GM12878 (cell line): ENCODE measurements at places on chromosomes 1 and 21. TPM values are rescaled to one million over a fixed set of nuclear protein-coding genes. Genes with fewer than 3 reads are reported as not detected.

- DNase-seq, result peak; percentile 85
Measured at GRCh38 chr1:200888349-200888838, 6.3 kb upstream of the INAVA start.

DNA sequence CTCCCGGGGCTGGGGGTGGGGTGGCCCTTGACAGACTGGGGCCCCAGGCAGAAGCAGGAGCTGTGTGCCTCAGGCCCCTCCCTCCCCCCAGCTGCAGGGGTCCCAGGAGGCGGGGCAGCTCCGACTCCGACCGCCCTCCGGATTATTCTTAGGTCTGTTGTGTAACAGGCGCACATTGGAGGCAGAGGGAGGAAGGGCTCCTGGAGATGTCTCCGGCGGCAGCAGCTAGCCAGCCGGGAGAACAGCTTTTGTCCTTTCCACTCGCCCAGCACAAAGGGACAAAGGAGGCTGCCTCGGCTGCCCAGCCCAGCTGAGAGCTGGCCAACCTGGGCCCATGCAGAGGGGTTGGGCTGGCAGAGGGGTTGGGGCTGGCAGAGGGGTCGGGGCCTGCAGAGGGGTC lies 29.7 kb upstream of the PLCH2 start:
- DNase-seq, result no peak

- no peak for DNase-seq
Measured at GRCh38 chr1:101105877-101106276, 80.3 kb upstream of the DPH5 start.

The PEX19 gene
- 46.5 and 47.2 TPM in 2 replicates for total RNA-seq

- no peak for DNase-seq
Measured at GRCh38 chr1:236471653-236472052, 52.1 kb upstream of the LGALS8 start.

DNA sequence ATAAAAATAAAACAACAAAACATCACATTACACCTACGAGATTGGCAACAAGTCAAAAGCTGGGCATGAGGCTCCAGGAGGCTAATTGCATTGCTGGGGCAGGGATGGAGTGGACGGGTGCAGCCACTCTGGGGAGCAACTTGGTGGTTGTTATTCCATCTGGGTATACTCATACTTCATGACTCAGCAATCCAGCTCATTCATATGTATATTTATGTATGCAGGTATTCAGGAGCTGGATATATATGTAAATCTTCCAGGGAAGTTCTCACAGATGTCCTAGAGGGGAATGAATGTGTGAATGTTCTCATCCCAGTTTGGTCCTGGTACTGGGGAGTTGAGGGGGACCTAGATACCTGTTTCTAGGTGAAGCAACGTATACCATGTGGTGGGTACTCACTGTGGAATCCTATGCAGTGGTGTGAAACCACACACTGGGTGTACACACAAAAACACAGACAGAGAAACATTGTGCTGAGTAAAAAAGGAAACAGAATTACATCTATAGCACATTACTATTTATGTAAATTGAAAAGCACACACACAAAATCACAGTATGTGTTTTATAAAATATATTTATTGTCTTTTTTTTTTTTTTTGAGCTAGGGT lies 79.7 kb upstream of the RAB4A start:
- no peak for DNase-seq

DNA sequence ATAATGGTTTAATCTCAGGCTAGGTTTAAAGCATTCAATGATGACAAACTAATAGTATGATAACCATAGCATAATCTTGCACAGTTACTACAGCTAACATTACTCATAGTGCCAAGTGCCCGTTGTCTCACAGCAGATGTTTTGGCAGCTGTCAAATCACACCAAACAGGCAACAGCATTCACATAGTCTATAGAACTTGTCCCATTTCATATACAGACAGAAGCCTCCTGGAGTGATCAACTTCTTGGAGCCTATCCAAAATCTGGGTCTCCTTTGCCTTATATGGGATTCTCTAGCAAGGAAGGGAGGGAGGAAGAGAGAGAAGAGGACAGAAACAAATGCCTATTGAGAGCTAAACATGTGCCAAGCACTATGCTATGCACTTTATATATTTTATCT lies 250.6 kb upstream of the ZP4 start:
- DNase-seq, result no peak

DNA sequence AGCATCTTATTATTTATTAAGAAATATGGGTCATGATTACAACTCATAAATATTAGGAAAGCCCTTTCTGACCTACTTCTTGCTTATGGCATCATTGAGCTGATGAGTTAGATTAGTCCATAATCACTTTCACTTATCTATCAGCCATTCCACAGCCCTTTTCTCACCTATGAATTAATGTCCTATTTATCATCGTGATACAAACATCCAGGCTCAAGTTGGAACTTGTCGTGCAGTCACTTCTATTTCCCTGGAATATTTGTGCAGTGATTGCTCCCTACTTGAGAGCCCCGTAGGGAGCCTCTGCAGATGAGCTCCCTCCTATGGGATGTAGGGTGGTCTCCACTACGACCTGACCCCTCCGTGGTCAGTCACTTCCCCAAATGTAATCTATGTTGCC lies 8.1 kb upstream of the F3 start:
- DNase-seq, result no peak

The NEXN gene
- 7.2 and 7.8 TPM in 2 replicates for total RNA-seq

DNA sequence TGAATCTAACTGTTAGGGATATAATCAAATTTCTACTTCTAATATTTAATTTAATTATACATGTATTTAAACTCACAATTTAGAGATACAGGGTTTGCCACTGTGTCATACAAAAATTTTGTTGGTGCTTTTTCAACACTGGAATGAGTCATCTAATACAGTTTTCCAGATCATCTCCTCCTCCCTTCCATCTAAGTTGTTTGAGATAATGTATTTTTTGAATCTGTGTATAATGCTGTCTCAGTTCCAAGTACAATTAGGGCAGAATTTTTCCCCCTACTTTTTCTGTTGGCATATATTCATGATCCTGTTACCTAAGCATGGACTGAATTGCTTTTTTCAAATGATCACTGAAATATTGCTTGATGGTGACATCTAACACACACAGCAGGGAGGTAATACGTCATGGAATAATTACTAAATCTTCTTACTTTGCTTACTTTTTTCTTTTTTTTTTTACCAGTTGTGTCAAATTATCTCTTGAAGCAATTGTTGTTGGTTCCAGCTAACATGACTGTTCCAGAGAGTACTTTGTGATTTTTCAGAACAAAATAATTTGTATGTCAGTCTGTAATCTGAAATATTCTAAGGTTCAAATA lies 146.0 kb downstream of the MAGI3 start:
- DNase-seq, result no peak

The AMPD1 gene
- total RNA-seq, result not detected in 2 replicates

GRCh38 chr1:53155534-53155933 lies 13.1 kb upstream of the SLC1A7 start:
- DNase-seq, result no peak
